ENCODE measurements at places on chromosomes 3 and 15.

DNA sequence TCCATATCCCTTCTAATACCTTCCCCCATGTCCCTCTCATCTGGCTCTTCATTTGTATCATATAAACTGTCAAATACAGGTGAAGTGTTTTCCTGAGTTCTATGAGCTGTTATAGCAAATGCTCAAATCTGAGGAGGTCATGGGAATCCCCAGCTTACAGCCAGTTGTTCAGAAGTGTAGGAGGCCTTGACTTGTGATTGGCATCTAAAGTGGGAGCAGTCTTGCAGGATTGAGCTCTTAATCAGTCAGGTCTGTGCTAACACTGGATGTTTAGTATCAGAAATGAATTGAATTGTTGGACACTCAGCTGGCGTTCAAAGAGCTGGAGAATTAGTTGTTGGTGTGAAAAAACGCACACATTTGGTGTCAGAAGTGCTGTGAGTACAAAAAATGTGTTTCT, 65.0 kb downstream of the IFT57 start:
- no peak for DNase-seq

DNA sequence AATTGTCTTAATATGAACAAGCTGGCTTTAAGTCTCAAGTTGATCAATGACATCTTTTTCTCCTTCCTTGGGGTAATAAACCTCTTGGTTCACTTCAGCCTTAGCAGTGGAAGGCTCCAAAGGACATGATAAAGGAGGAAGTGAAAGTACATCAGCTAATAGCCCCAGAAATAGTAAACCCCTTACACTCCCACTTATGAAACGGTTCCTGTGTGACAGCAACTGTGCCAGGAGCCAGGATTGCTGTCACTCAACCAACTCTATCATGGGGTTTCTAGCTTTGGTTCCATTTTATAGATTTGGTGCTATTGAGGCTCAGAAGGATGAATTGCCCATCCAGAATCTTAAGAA, 216.7 kb downstream of the ABHD5 start:
- no peak for DNase-seq

DNA sequence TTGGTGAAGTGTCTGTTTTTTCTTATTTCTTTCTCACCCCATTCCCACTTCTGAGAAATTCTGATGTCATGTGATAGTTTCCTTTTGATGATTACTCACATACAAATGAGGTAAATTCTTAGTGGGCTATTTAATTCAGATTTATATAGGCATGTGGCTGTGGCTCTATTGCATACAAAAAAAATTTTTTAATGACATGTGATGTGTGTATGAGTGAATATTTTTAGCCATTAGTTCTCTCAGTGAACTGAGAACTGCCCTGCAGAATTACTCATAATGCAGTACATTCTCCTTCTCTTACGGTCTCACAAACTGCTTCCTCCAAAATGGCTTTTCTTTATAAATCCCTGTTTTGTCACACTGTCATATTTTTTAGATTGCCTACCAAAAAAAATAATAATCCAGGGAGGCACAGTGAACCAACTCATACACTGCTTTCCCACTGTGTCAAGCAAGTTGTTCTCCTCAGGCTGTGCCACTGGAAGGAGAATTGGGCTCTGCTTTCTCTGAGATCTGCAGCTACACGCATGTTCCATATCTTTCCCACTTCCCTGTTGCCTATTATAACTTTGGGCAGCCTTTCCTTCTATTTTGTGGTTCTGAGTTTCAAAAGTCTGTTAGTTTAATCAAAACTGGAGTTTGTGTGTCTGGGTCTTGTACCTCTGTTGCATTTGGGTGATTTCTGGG, 415.7 kb upstream of the THBS1 start:
- DNase-seq = no peak

DNA sequence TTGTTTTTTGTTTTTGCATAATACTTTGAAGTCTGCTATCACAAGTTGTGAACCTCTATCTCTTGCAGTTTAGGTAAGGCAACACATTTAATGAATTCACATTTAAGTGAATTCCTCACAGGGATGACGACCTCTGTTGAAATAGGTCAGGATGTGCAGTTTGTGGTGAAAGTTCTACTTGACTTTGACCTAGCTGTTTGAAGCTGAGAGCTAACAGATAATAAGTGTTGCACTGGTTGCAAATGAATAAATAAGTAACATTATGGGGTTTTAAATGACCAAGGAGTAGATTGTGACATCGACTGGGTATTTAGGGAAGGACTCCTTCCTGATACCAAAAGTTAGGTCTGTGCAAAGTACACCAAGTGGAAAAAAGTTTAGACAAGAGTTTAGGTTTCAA, 23.9 kb downstream of the NIT2 start:
- DNase-seq = no peak

- no peak for DNase-seq
Measured at GRCh38 chr15:83164771-83165404, 42.7 kb downstream of the HDGFL3 start.

GRCh38 chr15:41566121-41566885, 7.3 kb downstream of the TYRO3 start:
- no peak for DNase-seq

DNA sequence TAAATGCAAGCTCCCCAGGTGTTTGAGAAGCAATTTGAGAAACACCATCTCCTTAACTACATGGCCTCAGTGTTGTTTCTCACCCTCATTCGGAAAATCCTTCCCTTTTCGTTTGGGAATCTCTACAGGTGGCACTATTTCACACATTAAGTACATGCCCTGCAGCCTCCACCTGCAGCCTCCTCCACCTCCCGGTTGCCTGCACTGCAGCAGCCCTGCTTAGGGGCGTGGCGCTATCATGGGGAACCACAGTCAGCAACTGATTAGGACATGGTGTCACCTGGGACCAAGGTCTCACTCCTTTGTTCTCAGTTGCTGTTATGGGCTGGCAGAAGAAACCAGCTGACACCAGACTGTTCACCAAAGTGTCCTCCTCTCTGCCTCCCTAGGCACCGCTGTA, 11.7 kb upstream of the ZNF774 start:
- no peak for DNase-seq

- DNase-seq = no peak
Measured at GRCh38 chr3:187721055-187721454, 18.7 kb upstream of the RTP2 start.

DNA sequence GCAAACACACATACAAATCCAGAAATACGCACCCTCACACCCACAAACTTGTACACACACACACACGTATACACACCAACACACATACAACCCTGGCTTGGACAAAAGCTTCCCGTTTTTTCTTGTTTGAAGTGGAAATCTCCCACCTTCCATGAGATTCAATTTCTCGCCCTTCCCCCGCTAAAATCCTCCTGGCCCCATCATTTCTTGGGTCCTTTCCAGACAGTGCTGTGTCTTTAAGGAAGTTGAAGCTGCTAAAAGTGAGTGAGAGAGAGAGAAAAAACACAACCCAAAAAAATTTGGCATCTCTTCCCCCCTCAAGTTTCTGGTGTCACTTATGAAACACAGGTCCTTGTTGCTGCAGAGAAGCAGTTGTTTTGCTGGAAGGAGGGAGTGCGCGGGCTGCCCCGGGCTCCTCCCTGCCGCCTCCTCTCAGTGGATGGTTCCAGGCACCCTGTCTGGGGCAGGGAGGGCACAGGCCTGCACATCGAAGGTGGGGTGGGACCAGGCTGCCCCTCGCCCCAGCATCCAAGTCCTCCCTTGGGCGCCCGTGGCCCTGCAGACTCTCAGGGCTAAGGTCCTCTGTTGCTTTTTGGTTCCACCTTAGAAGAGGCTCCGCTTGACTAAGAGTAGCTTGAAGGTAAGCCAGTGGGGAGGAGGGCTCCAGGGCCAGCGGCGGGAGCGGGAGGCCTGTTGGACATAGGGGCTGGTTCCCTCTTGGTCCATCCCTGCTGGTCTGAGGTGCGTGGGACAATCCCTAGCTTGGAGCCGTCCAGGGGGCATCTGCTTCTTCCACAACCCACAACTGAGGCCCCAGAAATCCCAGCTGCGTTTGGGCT, at the start of gene ISLR:
TSS of gene ISLR (plus strand) at position 331 of the 839 bp plus-strand sequence. CDS start 1,149 bp downstream, outside the sequence.
- DNase-seq = no peak

- DNase-seq = no peak
Measured at GRCh38 chr15:74036271-74037170, 42.0 kb downstream of the PML start.

DNA sequence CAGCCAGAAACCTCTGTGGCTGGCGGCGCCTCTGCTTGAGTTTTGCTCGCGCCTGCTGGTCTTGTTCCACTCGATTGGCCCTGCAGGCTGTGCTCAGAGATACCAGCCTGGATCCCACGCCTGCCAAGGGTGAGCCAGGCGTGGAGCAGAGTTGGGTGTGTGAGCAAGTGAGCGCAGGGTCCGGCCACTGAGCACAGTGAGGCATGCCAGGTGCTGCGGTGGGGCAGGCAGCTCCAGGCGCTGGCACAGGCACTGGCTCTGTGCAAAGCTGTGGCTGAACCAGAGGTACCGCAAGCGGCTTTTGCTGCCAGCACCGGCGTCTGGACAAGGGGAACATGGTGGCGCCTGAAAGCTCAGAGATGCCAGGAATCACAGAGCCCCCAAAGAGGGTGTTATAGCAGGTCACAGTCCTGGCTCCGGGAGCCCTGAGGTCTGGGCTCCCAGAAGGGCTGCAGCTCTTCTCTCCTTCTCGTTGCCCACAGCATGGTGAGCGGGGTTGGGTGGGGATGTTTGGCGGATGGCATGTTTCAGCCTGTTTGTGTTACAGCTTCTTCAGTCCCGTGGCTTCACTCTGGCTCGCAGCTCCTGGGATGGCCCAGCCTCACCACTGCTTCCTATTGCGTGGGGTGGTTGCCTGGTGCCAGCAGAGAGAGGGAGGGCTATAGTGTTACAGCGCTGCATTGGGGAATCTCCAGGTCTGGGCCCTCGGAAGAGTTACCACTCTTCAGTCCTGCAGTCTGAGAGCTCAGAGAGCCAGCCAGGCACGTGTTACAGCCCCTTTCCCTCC, 73.9 kb downstream of the NR1D2 start:
- no peak for DNase-seq

DNA sequence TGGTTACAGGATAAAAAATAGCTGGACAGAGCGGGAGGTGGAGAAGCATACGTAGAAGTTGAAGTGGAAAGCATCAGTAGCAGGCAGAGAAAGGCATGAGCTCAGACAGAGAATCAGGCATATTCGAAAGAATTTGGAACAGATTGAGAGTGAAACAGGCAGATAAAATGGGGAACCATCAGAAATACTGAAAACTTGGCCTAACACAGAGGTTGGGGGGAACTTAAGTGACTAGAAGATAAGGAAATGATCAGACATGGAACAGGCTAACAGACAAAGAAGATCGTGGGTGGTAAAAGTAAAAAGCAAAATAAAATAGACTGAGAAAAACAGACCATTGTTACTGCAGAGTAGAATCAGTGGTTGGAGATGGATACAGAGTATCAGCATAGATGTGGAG, 32.9 kb downstream of the GTF2E1 start:
- no peak for DNase-seq

- no peak for DNase-seq
Measured at GRCh38 chr3:24154013-24154695, 209.1 kb downstream of the NR1D2 start.

DNA sequence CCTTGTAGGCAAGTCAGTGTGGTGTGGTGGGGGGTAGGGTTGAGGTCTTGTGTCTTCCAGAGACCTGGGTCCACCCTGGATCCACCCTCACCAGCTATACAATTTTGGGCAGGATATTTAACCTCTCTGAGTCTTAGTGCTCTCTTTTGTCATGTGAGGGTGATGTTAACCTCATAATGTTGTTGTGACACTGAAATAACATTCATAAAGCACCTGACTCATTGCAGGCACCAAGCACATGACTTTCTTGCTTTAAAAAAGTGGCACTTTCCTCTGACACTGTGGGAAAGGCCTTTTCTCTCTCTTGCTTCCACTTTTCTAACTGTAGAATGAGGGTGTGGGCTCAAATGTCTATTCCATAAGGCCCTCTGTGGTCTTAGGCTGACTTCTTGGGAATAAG, 75.5 kb downstream of the SCN10A start:
- DNase-seq = no peak

DNA sequence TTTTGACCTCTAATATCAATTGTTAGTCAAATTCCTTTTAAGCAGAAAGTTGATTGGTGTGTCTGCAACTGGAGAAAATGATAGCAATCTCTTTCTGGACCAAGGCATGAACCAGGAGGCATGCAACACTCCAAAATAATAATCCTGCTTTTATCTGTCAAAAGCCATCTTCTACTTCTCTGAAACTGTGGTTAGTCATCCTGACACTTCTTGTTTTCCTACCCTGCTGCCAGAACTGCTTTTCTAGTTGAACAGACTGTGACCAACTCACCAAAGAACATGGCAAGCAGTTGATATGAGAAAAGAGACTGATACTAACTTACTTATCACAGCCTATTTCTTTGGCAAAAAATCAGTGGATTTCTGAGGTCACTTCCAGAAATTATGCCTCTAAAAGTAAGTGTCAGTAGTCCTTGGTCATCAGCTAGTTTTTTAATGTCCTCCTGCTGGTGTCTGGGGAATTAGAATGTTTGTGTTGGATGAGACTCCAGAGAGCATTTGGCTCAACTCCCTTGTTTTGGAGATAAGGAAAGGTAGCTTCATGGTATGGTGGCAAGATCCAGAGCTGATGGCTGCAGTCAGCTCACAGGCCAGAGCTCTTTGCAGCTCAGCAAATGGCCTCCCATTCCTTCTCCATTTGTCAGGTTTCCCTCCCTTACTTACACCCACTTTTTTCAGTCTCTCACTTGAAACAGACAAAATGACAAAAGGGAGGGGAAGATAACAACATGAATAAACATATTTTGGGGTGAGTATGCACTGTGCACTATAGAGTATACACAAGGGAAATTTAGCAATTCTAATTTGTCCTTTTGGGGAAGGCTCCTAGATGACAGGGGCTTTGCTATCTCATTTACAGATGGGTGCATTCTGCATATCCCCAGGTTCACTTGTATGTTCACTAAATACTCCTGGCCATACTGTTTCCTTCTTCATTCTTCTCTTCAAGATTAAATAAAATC, 7.0 kb downstream of the CRYGS start:
- no peak for DNase-seq

GRCh38 chr3:52089691-52090090, 33.3 kb upstream of the DUSP7 start:
- DNase-seq = no peak

GRCh38 chr3:49840388-49840787, 16.0 kb downstream of the TRAIP start:
- DNase-seq = no peak

DNA sequence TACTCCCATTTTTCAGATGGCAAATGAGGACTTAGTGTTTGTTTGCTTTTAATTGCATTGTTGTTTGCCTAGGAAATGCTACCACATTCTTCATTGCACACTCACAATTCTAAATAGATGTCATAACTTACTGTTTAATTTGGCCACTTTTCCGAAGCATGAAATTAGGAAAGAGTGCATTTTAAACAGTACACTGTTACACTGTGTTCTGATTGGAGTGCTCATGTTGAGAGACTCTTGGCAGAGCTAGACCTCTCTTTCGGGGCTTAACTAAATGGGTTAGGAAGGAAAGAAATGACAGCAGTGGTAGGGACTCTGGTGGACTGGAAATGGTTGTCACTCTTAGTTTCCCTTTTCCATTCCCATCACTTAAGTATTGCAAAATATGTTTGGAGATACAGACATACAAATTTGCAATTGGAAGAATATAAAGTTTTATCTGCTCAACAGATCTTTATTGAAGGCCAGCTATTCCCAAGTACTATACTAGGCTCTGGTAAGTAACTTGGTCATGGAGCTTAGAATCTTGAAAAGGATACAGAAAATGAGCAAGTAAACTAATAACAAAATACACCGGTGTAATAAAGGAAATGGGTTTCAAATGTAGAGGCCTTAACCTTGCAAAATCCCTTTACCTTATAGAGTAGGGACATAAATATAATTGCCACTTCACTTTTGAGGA, 90.2 kb downstream of the DCUN1D1 start:
- DNase-seq = no peak

- no peak for DNase-seq
Measured at GRCh38 chr3:181695661-181696491, 15.8 kb upstream of the SOX2 start.

Data from activated CD4-positive, alpha-beta T cell treated with anti-CD3 and anti-CD28 coated beads, Interleukin-2, amount 50 U/mL, for 24 hours (primary cell).